Activated T-cell treated with anti-CD3 and anti-CD28 coated beads, Interleukin-2, amount 50 U/mL, for 72 hours (primary cell): ENCODE measurements at places on chromosomes 5 and 9. TPM values are rescaled to one million over a fixed set of nuclear protein-coding genes. Genes with fewer than 3 reads are reported as not detected.

GNG10 gene
- total RNA-seq, result 24.7 TPM

IL9 gene
- 2.6 TPM for total RNA-seq

DBH gene
- not detected for total RNA-seq

ARHGEF28 gene
- 0.24 TPM for total RNA-seq

NOL8 gene
- total RNA-seq, result 56.6 TPM

- no peak for DNase-seq
These were observed 7.2 kb upstream of the GFPT2 start for GRCh38 chr5:180360078-180360957.

DNA sequence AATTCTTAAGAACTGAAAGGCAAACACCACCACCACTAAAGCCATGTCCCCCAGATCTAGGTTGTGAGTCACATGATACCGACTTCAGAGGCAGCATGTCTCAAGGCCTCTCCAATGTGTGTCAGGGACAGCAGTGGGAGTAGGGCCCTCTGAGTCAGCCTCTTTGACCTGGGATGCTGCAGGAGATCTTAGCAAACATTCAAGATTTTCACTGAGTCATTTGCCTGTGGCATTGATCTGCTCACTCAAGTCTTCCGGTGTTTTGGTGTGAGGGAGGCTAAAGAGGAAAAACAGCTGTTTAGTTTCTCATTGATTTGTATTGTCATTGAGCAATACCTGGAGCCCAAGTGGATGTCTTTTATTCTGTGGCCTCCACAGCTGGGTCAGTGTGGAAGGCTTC is 36.1 kb downstream of the TMC1 start:
- peak; percentile 69 for DNase-seq

DNA sequence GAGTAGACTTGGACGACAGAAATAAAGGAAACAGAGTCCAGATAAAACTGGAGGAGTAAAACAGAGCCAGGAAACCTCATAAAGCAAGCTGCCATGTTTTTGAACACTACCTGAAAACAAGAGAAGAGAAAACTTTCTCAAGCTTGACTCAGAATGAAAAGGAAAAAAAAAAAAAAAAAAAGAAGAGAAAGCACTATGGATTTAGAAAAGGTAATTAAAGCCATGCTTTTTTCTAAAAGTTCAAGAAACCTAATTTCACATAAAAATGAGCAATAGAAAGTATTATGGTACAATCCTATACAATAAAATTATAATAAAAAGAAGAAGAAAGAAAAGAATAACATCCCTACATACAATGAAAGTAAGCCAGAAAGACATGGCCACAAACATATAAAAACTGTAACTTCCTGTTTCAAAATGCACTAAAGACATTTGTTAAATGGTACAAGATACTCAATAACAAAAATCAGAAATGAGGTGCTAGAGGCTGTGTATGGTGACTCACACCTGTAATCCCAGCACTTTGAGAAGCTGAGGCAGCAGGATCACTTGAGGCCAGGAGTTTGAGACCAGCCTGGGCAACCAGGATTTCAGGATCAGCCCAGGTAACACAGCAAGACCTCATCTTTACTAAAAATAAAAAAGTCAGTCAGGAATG is 129.5 kb downstream of the SIL1 start:
- no peak for DNase-seq

- DNase-seq, result no peak
These were observed 21.0 kb downstream of the ANKRD33B start for GRCh38 chr5:10584714-10585517.

GRCh38 chr5:96871686-96872085 is 4.6 kb upstream of the ERAP2 start:
- DNase-seq, result no peak

GRCh38 chr5:147669169-147669869 is 113.2 kb downstream of the JAKMIP2 start:
- DNase-seq, result no peak

- no peak for DNase-seq
These were observed 196.7 kb downstream of the MPDZ start for GRCh38 chr9:13082796-13083195.

GRCh38 chr5:134464988-134465815 is 53.5 kb upstream of the CDKN2AIPNL start:
- no peak for DNase-seq

DNA sequence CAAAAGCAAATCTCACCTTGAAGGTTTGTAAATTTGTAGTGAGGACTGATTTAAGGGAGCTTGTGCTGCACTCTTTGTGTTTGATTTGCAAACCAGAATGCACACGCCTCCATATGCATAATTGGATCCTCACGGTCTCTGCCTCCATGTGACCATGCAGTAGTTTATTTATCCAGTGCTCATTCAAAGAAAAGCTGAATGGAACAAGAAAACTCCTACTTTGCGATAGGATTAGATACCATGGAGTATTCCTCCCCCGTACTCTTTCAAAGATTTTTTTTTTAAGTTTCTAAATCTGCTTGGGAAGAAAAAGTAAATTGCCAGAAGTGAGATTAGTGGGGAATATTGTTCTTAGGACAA is 290.4 kb upstream of the TUT7 start:
- DNase-seq, result no peak

DNA sequence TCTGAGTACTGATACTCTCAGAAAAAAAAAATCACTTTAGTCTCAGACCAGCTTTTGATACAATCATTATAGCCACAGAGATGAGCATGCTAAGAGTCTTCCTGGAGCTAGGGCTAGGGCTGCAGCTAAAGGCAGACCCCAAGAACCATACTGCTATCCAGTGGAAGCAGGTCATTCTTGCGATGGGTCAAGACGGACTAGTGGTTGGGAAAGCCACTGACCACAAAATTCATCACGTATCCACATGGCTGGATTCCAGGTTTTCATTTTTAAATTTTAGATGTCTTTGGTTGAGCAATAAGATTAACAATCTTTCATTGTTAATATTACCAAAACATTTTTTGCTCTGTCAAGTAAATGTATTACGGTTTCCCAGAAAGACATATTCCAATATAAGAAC is 598.1 kb downstream of the DNAH5 start:
- DNase-seq, result no peak

- peak; percentile 36 for DNase-seq
These were observed 76.6 kb upstream of the TBCA start for GRCh38 chr5:77852514-77853352.

- DNase-seq, result no peak
These were observed 51.9 kb upstream of the BOD1 start for GRCh38 chr5:173668245-173668800.

DNA sequence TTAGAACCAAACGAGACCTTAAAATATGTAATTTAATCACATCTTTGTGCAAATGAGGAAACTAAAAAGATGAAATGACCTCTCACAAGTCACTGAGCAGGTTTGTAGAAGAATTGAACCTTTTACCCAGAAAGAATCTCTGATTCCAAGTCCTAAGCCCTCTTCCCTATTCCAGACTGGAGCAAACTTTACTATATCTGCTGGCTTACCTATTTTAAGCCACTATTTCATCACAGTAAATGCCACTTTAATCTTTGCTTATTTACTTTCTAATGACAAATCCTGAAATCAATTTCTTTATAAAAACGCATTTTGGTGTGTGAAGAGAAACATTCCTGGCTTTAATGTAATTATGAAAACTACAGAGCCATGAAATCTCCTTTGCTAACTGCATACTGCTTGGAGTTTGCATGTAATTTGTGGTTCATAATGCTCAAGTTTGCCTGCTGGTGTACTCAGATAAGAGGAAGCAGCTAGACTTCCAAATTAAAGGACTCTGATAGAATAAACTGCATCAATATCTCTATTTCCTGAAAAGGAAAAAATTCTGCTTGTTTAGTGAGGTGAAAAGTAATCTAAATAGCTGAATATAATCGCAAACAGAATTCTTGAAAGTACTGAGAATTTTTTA is 121.2 kb downstream of the RAB3C start:
- DNase-seq, result no peak

- DNase-seq, result no peak
These were observed 72.3 kb downstream of the SLCO4C1 start for GRCh38 chr5:102223542-102224477.

DNA sequence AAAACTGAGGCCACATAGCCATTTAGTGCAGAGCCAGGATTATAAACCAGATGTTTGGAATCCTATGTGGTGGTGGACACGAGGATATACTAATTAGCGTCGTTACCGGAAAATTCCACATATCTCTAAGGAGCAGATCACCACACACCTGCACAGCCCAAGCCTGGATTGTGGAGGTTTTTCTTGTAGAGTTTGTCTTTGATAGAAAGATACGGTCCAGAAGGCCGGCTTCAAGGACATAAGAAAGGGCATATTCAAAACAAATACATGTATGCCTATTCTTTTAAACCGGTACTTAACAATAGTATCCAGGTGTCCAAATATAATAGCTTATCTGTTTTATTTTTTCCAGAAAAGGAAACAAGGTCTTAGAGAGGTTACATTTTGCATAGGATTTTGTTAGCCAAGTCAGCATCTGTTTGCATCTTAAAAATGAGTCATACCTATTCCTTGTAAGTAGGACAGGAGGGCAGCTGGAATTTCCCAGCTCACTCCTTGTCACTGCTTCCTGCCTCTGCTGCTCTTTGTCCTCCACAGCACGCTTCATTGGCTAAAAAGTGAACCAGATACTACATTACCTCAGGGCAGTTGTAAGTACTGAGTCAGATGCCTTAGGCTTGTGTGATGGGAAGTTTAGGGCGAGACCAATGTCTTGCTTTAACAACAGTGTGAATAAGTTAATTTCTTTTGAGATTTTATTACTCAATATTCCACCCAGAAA is 3.6 kb downstream of the TMC1 start:
- peak; percentile 34 for DNase-seq

DNA sequence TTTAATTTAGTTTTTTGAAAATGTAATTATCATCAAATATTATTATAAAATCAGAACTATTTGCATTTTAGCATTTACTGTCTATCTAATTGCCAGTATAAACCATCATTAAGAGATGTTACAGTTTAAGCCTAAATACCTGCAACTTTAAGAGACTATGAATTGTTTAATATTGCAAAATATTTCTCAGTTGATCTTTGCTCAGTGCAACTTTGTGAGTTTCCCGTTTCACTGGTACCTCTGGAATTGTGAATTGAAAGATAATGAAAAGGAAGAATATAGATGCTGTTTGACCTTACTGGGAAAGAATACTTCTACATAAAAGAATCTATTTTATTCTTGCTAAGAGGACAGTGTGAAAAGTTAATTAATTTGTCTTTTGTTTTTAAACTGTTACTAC is 30.2 kb upstream of the TMED7 start:
- DNase-seq, result no peak

GRCh38 chr5:149358294-149358651 is 427 bp downstream of the PCYOX1L start:
- no peak for DNase-seq
